ENCODE measurements at places on chromosomes 1 and 21. TPM values are rescaled to one million over a fixed set of nuclear protein-coding genes. Genes with fewer than 3 reads are reported as not detected.

Gene TTC34
- 0.25 TPM for total RNA-seq

Gene UMODL1
- total RNA-seq, result not detected

Gene AHDC1
- total RNA-seq, result 16.5 TPM

Gene SPRR2E
- not detected for total RNA-seq

Gene PLA2G5
- 0.49 TPM for total RNA-seq
